Activated CD8-positive, alpha-beta T cell treated with anti-CD3 and anti-CD28 coated beads, Interleukin-2, amount 10 ng/mL, durations not matched to agents 7 days and 5 days (primary cell): ENCODE measurements at places on chromosomes 4 and X.

DNA sequence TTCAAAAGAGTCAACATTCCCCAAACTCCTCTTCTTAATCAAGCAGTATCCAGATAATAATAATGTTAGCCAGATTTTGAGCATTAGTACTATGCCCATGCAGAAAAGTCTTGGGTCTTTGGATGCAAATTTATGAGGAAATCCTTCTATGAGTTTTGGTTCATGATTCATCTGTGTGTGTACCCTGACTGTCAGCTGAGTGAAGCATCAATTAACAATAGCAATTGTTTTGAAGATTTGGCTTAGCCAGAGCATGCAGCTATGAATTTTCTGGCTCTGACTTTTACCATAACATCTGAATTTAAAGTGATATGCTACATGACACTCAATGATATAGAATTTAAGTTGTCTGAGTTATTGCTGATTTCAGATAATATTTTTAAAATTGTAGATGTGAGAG lies 145.8 kb downstream of the KLHL4 start:
- no peak overlapping the region for H3K4me3 ChIP-seq
- H3K36me3 ChIP-seq: no peaks in the 10 kb centered on the region
- H3K4me1 ChIP-seq: no peaks in the 10 kb centered on the region
- H3K27me3 ChIP-seq: no peaks in the 10 kb centered on the region
- H3K27ac ChIP-seq: no peak overlapping the region
- no peak for DNase-seq

- no peaks in the 10 kb centered on the region for H3K4me1 ChIP-seq
- no peak overlapping the region for H3K27ac ChIP-seq
- no peaks in the 10 kb centered on the region for H3K36me3 ChIP-seq
- DNase-seq: no peak
- no peak overlapping the region for H3K4me3 ChIP-seq
- no peaks in the 10 kb centered on the region for H3K27me3 ChIP-seq
Observed at GRCh38 chrX:125340490-125340889, 20.8 kb downstream of the TEX13C start.

DNA sequence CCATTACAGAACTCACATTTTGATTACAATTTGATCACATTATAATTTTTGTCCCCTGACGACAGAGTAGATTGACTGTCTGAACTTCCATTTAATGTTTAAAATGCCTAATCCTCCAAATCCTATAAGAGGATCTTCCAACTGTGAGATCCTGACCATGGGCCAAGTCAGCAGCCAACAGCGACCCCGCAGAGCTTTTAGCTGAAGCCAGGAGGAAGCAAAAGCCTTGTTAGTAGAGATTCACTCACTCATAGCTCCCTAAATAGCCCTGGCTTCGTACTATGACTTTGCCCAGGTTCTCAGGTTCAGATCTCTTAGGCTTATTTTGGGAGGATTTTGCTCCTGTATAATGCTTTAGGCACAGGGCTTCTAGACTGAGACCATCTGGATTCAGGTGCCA lies 413.1 kb downstream of the NKX6-1 start:
- no peaks in the 10 kb centered on the region for H3K4me1 ChIP-seq
- H3K27me3 ChIP-seq: no peaks in the 10 kb centered on the region
- DNase-seq: no peak
- no peak overlapping the region for H3K27ac ChIP-seq
- H3K4me3 ChIP-seq: no peak overlapping the region
- H3K36me3 ChIP-seq: no peaks in the 10 kb centered on the region

- peaks cover 13% of the 10 kb centered on the region for H3K4me1 ChIP-seq
- H3K4me3 ChIP-seq: no peak overlapping the region
- no peaks in the 10 kb centered on the region for H3K27me3 ChIP-seq
- DNase-seq: no peak
- H3K27ac ChIP-seq: no peak overlapping the region
Observed at GRCh38 chr4:6802025-6802424, 19.5 kb downstream of the KIAA0232 start.

DNA sequence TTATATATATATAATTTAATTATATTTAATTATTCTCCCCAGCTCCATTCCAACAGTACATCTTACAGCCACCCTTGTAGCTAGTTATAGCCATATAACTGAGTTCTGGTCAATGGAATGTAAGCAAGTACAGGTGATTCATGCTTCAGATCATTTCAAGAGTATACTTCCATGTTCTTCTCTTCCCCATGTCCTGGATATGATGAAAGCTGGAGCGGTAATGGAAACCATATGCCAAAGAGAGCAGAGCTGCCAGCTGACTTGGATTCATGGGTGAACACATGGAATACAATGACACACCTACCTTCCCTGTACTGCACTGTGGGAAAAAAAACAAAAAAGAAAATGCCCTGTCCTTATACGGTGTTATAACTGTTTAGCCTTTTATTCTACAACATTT lies 17.5 kb upstream of the CORIN start:
- H3K4me1 ChIP-seq: no peaks in the 10 kb centered on the region
- H3K27me3 ChIP-seq: no peaks in the 10 kb centered on the region
- H3K4me3 ChIP-seq: no peak overlapping the region

- H3K4me1 ChIP-seq: no peaks in the 10 kb centered on the region
- no peak for DNase-seq
Observed at GRCh38 chrX:15866147-15866546, 11.5 kb upstream of the AP1S2 start.

DNA sequence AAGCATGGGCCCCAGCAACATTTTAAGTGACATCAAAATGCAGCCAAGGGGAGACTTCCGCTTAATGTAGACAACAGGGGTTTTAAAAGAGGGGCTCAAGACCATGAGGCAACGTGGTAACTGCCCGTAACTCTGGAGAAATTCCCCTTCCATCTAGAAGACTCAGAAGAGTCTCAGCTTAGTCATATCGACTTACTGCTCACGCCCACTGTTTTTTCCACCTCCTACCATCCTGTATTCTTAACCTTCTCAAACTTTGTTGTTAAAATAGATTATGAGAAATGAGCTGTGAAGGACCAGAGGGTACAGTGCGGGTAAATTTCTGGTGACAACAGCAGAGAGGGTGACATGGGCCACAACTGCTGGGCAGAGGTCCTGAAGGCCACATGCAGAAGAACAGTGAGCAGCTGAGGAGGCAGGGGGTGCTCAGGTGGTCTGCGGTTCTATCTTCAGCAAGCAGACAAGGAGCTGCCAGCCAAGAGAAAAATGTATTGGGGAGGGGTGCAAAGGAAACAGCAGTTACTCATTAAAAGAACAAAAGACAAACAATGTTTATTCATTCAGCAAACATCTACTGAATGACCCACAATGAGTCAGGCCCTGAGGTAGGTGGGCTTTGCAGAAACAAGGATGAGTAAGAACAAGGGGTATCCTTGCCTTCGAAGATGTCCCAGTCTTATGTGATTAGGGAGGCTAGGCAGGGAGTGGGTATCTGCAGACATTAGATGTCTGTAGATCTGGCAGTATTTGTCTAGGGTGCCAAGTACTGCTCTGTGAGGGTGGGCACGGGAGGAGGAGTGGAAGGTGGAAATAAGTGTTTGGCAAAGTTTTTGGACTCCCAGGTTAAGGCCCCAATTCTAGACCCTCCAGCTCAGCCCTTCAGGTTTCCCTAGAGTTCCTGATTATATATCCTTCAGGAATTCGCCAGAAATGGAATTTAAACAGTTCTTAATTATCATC lies 175.3 kb downstream of the TSPAN5 start:
- no peak overlapping the region for H3K4me3 ChIP-seq
- peaks cover 32% of the 10 kb centered on the region for H3K36me3 ChIP-seq
- peak overlapping the region; percentile 8 for H3K27ac ChIP-seq
- peaks cover 34% of the 10 kb centered on the region for H3K4me1 ChIP-seq
- no peaks in the 10 kb centered on the region for H3K27me3 ChIP-seq

GRCh38 chr4:173526027-173526482 lies 4.0 kb downstream of the HAND2 start:
- H3K36me3 ChIP-seq: peaks cover 35% of the 10 kb centered on the region
- peaks cover 81% of the 10 kb centered on the region for H3K27me3 ChIP-seq
- DNase-seq: peak; percentile 3
- H3K4me1 ChIP-seq: peaks cover 12% of the 10 kb centered on the region
- H3K4me3 ChIP-seq: peak overlapping the region; percentile 41

DNA sequence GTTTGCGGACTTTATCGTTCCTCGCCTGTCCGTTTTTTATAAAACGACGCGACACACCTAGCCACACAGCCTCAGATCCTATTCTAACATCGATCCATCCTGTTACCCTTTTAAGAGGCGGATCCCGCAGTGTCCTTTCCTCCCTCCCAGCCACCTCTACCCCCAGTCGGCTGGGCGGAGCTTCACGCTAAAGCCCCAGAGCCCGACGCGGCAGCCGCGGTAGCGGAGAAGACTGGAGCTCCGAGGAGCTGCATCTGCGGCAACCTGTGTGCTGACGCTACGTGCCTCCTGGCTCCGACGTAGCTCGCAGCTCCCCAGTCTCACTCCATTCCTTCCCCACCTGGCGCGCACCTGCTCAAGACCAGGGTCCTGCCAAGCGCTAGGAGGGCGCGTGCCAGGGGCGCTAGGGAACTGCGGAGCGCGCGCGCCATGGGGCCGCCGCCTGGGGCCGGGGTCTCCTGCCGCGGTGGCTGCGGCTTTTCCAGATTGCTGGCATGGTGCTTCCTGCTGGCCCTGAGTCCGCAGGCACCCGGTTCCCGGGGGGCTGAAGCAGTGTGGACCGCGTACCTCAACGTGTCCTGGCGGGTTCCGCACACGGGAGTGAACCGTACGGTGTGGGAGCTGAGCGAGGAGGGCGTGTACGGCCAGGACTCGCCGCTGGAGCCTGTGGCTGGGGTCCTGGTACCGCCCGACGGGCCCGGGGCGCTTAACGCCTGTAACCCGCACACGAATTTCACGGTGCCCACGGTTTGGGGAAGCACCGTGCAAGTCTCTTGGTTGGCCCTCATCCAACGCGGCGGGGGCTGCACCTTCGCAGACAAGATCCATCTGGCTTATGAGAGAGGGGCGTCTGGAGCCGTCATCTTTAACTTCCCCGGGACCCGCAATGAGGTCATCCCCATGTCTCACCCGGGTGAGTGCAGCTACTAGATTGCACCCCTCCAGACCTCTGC lies at the start of gene RNF128:
Gene RNF128 (plus strand): TSS at position 217 of the 953 bp plus-strand sequence. CDS start 213 bp downstream, at position 430.
- H3K4me3 ChIP-seq: peak within 1 kb of the TSS; percentile 46
- H3K36me3 ChIP-seq: no peaks in the 10 kb centered on the region
- peak; percentile 20 for DNase-seq
- H3K4me1 ChIP-seq: no peaks in the 10 kb centered on the region
- no peak within 1 kb of the TSS for H3K27ac ChIP-seq

- H3K36me3 ChIP-seq: no peaks in the 10 kb centered on the region
- H3K27ac ChIP-seq: no peak overlapping the region
- no peak for DNase-seq
- no peaks in the 10 kb centered on the region for H3K4me1 ChIP-seq
Observed at GRCh38 chrX:100658941-100659381, 15.0 kb downstream of the SRPX2 start.

GRCh38 chrX:70664726-70665125 lies 220.1 kb downstream of the DLG3 start:
- peaks cover 4% of the 10 kb centered on the region for H3K27me3 ChIP-seq
- no peak overlapping the region for H3K27ac ChIP-seq
- H3K4me1 ChIP-seq: no peaks in the 10 kb centered on the region
- H3K4me3 ChIP-seq: no peak overlapping the region
- H3K36me3 ChIP-seq: no peaks in the 10 kb centered on the region
- DNase-seq: no peak

- H3K4me1 ChIP-seq: no peaks in the 10 kb centered on the region
- no peaks in the 10 kb centered on the region for H3K36me3 ChIP-seq
- no peaks in the 10 kb centered on the region for H3K27me3 ChIP-seq
- DNase-seq: no peak
Observed at GRCh38 chr4:13162886-13163285, 321.3 kb downstream of the RAB28 start.

GRCh38 chrX:11261260-11261659 lies 32.0 kb upstream of the AMELX start:
- no peaks in the 10 kb centered on the region for H3K36me3 ChIP-seq
- H3K4me3 ChIP-seq: no peak overlapping the region
- no peak for DNase-seq
- no peaks in the 10 kb centered on the region for H3K27me3 ChIP-seq

- H3K36me3 ChIP-seq: no peaks in the 10 kb centered on the region
- peaks cover 2% of the 10 kb centered on the region for H3K27me3 ChIP-seq
- H3K27ac ChIP-seq: no peak overlapping the region
- no peak overlapping the region for H3K4me3 ChIP-seq
- H3K4me1 ChIP-seq: peaks cover 2% of the 10 kb centered on the region
- no peak for DNase-seq
Observed at GRCh38 chrX:134139090-134139489, 97.9 kb upstream of the CCDC160 start.

DNA sequence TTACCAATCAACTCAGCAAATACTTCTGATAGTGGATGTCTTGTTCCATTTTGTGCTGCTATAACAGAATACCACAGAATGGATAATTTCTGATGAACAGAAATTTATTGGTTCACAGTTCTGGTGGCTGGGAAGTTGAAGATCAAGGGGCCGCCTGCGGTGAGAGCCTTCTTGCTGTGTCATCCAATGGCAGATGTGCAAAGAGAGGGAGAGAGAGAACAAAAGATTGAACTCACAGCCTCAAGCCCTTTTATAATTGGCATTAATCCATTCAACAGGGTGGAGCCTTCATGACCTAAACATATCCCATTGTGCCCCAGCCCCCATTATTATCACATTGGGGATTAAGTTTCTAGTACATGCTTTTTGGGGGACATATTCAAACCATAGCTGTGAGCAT lies 86.1 kb downstream of the ADGRG4 start:
- no peak overlapping the region for H3K4me3 ChIP-seq
- no peaks in the 10 kb centered on the region for H3K4me1 ChIP-seq
- DNase-seq: no peak

- peaks cover 73% of the 10 kb centered on the region for H3K4me1 ChIP-seq
- DNase-seq: peak; percentile 89
- H3K4me3 ChIP-seq: peak within 1 kb of the TSS; percentile 88
- peaks cover 31% of the 10 kb centered on the region for H3K36me3 ChIP-seq
- peak within 1 kb of the TSS; percentile 95 for H3K27ac ChIP-seq
Observed at GRCh38 chrX:155997436-155997835, at the start of gene IL9R. Gene IL9R, plus strand, starts transcription at chrX:155997696. Its CDS starts 64 bp downstream, at chrX:155997760.

DNA sequence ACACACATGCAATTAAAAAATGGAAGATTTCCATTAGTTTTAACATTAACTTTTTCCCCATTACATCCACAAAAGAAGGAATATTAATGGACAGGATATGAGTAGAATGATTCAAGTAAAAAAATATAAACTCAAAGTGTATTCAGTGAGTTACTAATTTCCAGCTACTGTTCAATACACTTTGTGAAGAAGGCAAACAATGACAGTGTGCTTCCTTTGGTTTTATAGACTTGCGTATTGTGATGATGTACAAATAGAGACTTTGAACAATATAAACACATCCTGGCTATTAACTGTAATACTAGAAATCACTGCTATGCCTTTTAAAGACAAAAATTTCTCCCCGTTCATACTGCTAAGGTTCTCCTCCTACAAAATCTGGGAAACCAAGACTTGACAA lies 171.4 kb downstream of the ASB9 start:
- DNase-seq: no peak
- no peaks in the 10 kb centered on the region for H3K36me3 ChIP-seq
- H3K27me3 ChIP-seq: peaks cover 1% of the 10 kb centered on the region
- H3K4me3 ChIP-seq: no peak overlapping the region
